Neural progenitor cell (in vitro differentiated cells): ENCODE measurements at places on chromosomes 16 and 17.

- peak; percentile 81 for DNase-seq
These were observed 184.4 kb downstream of the MSI2 start for GRCh38 chr17:57440522-57441269.

DNA sequence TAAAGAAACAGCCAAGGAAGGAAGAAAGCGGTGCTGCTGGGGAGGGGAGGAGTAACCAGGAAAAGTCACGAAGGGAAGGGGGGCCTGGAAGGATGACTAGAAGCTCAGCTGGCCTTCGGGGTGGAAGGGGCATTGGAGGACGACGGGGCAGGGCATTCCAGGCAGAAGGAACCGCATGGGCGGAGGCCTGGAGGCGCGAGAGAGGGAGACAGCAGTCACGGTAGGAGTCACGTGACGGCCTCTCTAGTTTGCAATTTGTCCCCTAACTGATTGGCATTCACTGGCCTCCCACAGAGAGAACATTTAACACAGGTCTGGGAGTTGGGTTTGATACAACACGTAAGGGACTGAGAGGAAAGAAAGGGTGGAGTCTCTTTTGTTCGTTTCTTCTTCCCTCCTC is 63.9 kb downstream of the RTN4RL1 start:
- peak; percentile 63 for DNase-seq

DNA sequence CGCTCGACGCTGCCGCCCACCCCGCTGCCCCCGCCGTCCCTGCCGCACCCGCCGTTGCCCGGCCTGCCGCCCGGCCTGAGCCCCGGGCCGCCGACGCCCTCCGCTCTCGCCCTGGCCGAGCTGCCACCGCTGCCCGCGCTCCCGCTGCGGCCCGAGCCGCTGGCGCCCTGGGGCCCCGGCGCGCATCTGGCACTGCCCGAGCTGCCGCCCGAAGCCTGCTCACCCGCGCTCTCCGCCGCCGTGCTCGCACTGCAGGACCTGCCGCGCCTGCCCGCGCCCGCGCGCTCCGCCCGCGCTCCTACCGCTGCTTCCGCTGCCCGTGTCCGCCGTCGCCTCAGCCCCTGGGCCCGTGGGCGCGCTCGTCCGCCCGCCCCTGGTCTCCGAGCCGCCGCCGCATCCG is 8.4 kb upstream of the CLDN9 start:
- DNase-seq, result peak; percentile 50

GRCh38 chr17:61744804-61745203 is 118.5 kb downstream of the BRIP1 start:
- DNase-seq, result no peak
